ENCODE measurements at places on chromosomes 12 and 14.

GRCh38 chr12:90299121-90299520 is 590.5 kb upstream of the ATP2B1 start:
- DNase-seq = no peak

- no peak for DNase-seq
These were observed 166.5 kb downstream of the PHETA1 start for GRCh38 chr12:111202237-111202915.

GRCh38 chr12:128121424-128121823 is 145.5 kb upstream of the TMEM132C start:
- no peak for DNase-seq

DNA sequence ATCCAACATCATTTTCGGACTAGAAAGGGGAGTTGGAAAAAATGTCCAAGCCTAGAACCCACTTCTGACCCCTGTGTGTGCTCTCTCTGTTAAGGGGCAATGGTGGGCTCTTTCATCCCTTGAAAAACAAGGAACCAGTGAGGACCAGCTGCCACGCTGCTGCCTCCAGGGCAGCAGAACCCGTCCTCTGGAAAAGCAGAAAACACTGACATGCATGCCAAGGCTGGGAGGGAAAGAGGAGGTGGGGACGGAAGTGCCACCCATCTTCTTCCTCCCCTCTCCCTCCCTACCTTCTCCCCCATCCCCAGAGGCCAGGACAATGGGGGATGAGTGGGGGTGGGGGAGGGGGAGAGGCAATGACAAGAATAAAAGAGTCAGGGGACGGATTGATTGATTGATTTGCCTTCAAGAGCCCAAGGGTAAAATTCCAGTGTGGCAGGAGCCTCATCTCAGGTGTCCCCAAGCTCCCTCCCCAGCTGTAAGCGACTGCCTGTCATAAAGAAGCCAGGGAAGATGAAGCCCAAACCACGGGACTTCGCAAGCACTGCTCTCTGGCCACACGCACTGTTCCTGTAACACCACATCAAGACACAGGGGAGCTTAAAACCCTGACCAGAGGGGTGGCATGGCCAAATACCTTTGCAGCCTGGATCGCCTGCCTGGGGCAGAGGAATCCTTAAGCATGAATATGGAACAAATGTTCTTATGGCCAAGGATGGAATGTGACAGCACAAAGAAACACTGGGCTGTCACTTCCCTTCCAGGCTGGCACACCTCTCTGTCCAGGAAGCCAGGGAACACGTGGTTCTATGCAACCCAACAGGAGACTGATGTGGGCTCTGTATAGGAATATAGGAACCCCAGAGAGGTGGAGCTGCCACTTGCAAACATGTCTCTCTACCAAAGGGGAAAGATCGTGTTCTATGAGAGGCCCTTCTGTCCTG is 38.9 kb upstream of the BDKRB2 start:
- DNase-seq = no peak

GRCh38 chr12:47730341-47730744 is 5.1 kb upstream of the ENDOU start:
- DNase-seq = peak; percentile 28

DNA sequence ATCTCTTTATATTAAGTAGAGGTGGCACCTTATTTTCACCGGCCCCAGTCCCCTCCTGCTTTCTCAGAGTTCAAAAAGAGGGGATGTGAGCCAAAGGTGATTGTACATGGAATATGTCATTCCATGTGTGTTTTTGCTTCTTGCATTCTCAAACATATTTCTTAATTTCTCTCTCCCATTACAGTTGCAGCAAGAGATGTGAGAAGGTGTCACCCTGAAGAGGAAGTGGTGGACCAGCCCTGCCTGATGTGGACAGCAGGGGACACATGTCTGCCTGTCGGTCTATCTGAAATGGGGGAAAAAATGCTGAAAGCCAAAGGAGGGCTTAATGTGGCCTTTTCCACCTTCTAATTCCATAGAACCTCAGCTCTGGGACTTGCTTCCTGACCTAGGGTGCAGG is 1.9 kb upstream of the FOXN3 start:
- DNase-seq = no peak
